ENCODE measurements at places on chromosomes 2 and 18.

DNA sequence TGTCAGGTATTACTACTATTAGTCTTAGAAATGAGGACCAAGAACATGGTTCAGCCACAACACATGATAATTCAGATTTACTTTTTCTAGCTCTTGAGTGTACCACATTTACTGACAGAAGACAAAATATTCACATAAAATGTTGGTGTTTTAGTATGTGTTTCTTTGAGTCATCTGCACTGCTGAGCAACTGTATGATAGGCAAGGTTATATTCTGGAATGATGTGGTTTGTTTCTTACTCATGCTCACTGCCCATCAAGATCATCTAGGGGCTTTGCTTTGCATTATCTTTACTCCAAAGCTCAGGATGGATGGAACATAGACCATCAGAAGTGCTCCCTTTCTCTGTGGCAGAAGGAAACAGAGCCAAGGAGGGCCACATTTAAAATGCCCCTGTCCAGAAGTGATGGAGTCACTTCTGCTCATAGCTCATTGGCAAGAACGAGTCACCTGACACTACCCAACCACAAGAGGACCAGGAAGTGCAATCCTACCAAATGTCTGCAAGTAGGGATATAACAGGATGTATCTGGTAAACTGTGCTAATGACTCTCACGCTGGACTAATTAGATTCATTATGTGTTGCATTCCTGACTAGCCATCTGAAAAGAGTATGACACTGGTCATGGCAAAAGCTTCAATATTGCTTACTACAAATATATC is 81.5 kb downstream of the DIS3L2 start:
- DNase-seq, result no peak

- DNase-seq, result no peak
Observed at GRCh38 chr2:54669677-54670484, 53.6 kb upstream of the EML6 start.

GRCh38 chr2:165238295-165238694 is 919 bp upstream of the SCN2A start:
- no peak for DNase-seq

DNA sequence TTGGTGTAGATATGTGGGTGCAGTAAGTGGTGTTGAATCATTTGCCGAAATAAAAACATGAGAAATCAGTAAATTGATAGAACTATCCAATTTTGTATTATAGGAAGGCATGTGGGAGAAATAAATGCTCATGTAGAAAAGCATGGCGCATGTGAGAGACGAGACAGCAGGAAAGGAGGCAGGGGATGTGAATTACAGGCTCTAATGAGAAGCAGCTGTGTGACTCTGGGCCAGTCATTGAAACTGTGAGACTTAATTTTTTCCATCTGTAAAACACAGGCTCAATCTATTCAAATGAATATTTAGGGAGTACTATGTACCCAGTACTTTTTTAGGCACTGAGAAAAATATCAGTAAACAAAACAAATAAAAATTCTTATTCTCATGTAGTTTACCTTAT is 42.6 kb upstream of the MAP3K20 start:
- no peak for DNase-seq

- no peak for DNase-seq
Observed at GRCh38 chr18:69945220-69946114, 2.2 kb downstream of the CD226 start.

DNA sequence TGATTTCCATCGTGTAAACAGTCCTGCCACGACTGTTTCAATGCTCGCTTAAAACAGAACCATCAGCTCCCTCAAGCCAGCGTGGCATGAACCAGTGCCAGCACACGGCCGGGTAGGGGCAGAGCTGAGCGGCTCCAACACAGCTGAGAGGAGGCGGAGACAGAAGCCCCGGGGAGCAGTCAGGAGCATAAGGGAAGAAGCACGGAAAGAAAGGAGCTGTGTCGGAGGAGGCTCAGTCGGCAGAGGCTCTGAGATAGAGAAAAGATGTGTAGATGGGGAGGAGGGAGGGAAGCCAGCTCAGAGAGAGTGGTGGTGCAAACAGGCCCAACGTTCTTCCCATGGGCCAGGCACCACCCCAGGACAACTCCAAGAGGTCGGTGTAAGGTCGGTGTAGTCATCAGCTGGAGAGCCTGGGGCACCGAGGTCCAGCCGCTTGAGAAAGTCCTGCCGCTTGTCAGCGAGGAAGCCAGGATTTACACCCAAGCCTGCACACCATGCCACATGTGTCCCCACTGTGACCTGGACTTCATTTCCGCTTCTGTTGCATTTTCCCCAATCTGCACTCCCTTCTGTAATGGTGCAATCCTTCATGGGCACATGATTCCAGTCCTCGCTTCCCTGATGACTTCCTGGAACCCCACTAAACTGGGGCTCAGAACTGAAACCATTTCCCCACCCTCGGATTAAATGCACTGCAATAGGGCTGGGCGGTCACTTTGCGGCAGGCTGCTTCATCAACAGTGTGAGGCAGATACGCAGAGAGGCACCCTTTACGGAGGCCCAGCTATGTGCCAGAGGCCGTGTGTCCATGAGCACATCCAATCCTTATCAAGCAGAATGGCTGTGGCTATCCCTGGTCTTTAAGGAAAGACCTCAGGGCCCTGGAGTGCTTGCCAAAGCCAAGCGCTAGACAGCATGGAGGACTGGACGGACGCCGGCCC is 43.5 kb downstream of the CYP27C1 start:
- no peak for DNase-seq

- no peak for DNase-seq
Observed at GRCh38 chr2:68319398-68320117, at the start of gene CNRIP1. Gene CNRIP1, minus strand, starts transcription at chr2:68319949. Its CDS starts 549 bp downstream, at chr2:68319400.

DNA sequence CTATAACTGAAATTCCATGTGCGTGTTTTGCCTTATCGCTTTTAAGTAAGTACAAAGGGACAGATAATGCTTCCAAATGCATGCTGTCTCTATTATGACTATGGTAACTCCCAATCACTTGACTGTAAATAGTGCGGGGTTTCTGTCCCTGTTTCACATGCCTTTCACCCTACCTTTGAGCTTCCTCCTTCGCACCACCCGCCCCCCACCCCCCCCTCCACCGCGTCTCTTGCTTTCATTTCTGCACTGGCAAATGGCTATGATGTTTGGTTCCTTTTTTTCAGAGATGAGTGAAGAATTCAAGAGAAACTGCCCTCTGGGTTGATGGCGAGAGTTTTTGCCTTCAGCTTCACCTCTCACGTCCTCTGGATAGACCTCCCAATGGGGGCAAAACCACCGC is 25.0 kb upstream of the SPP2 start:
- no peak for DNase-seq

DNA sequence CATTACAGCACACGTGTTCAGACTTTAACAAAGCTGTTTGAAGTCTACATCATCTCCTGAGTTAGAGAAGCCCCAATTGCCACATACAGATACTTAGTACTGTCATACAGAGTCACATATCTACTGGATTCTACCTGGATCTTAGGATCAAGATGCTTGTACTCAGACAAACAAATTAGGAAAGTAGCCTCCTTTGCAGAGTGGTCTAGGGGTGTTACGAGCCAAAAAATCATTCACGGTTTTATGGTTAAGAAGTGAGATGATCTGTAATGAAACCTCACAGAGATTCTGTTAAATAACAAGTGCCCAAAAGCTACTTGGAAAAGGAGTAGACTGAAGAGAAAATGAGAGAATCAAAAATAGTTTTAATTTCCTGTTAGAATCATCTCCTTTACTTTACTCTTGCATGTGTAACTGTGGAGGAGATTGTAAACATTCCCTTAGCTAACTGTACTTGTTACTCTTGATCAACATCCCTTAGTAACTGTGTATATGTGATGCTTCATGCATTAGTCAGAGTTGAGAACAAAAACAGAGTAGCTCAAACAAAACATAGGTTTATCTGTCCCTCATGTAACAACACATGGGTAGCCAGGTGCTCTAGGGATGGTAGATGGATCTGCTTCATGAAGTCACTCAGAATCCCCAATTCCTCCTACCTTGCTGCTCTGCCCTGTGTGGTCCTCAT is 16.4 kb upstream of the IL1RL1 start:
- DNase-seq, result no peak

All from cortex of kidney (tissue), 1 donor.